ENCODE measurements at places on chromosomes 1 and 21. TPM values are rescaled to one million over a fixed set of nuclear protein-coding genes. Genes with fewer than 3 reads are reported as not detected.

RBM8A gene
- polyA plus RNA-seq = 236 TPM

NUP210L gene
- not detected for polyA plus RNA-seq

UBE4B gene
- polyA plus RNA-seq = 19.1 TPM

C1QA gene
- not detected for polyA plus RNA-seq

NBPF12 gene
- polyA plus RNA-seq = 6.0 TPM

KRTAP10-4 gene
- not detected for polyA plus RNA-seq

GRCh38 chr1:109255097-109255651, 5.8 kb downstream of the CELSR2 start:
- DNase-seq = peak; percentile 50

DNA sequence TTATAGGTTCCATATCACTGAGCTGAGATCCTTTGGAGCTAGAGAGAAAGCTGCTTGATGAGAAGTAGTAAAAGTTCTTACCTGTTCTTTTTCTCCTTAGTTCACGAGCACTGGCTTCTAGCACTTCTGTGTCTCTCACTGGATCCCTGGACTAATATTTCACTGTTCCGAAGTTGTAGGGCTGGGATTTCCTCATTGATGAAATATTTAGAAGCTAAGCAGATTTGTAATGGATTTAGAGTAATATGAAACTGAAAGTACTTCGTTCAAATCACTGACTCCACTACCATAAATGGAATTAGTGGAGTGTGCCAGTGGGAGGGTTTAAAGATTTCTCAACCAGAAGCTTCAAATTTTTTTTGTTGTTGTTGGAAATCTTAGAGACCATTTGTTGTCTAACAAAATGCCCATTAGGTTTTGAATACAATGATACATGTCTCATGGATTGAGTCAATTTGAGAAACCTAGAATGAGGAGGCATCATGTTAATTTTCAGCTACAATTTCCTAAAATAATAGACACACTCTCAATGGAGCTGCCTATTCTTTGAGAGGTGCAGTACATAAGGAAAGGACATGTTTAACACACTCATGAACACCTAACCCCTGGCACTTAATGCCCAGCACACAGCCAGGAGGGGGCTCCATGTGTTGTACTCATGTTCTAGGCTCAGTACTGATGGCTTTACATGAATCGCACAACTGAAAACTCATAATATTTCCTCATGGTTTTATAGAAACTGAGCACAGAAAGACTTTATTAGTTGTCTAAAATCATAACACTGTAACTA, at the start of gene GBP1:
GBP1 (minus strand) TSS at position 130 of the 790 bp plus-strand sequence. CDS start 1,974 bp downstream, outside the sequence.
- no peak for DNase-seq

- no peak for DNase-seq
These were observed 102.0 kb downstream of the DIRAS3 start for GRCh38 chr1:67948151-67949080.

- DNase-seq = no peak
These were observed 23.8 kb downstream of the ALDH9A1 start for GRCh38 chr1:165674599-165674998.

DNA sequence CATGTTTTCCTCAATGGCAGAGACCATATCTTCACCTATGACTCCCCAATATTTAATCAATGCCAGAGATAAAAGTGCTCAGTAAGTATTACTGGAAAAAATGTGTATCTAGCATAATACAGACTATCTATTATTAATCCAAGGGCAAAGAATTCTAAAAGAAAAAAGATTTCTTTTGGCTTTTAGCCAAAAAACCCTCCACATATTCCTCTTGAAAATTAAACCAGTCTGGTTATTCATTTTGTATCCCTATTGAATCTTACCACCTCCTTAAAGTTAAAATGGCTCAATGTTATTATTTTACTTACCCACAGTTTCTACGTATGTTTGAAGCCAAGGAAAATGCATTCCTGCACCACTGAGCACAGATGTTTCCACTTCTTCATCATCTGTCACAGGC, 1.6 kb downstream of the TAF1A start:
- DNase-seq = no peak

- peak; percentile 89 for DNase-seq
These were observed at the start of gene RNU5D-1 for GRCh38 chr1:44730741-44731512. TSS of gene RNU5D-1 (minus strand) at chr1:44731170.
